ENCODE measurements at places on chromosomes 3 and 15.

- no peaks in the 10 kb centered on the region for H3K27me3 ChIP-seq
- no peaks in the 10 kb centered on the region for H3K4me1 ChIP-seq
- H3K27ac ChIP-seq: no peak overlapping the region
- DNase-seq: no peak
- H3K4me3 ChIP-seq: no peak overlapping the region
These were observed 21.9 kb downstream of the PAQR9 start for GRCh38 chr3:142941373-142942123.

GRCh38 chr15:80182611-80183261 is 29.9 kb downstream of the FAH start:
- DNase-seq: no peak
- H3K4me1 ChIP-seq: no peaks in the 10 kb centered on the region
- peaks cover 29% of the 10 kb centered on the region for H3K36me3 ChIP-seq
- no peak overlapping the region for H3K4me3 ChIP-seq

DNA sequence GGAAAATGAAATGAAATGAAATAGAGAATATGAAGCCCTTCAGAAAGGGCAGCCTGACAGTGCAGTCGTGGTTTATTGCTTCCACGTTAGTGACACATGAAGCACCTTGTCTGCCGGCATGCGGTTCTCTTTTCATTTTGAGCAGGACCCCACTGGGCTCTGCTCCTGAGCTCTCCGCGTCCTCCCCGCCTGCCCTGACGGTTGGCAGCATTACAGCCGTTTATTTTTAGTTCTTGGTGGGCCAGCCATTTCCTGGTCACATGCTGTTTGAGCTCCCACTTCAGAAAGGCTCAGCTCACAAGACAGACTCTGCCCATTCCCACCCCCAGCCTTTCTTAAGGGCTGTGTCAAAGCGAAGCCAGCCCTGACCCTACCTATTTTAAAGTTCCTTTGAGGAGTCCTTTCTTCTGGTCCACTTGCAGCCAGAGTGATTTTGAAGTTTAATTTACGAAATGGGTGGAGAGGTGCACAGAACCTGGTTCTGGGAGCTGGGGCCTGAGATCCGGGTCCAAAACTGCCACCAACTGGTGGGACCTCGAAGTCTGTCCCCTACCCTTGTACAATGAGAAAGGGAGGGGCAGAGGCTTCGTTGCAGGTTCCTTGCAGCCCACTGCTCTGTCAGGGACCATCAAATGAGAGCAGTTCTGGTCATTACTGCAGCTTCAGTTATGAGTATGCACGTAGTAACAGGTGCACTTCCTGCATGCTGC is 60.1 kb downstream of the MGLL start:
- peaks cover 5% of the 10 kb centered on the region for H3K36me3 ChIP-seq
- peak overlapping the region; percentile 82 for H3K27ac ChIP-seq
- no peaks in the 10 kb centered on the region for H3K27me3 ChIP-seq
- H3K4me3 ChIP-seq: no peak overlapping the region

DNA sequence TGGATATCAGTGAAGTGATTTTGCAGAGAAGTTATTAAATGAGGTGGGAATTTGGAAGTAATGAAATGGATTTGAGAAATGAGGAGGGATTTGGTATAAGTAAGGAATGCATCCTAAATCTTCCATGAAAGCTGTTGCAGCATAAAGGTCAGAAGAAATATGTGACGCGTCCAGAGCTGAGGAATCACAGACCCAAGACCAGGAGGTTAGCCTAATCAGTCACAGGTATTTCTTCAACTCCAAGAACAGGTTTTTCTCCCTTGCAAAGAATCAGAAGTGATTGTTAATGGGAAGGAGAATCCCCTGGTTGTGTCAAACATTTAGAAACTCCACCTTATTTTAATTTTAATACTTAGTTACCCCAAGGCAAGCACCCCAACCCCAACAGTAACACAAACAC is 253.2 kb downstream of the MEX3B start:
- no peaks in the 10 kb centered on the region for H3K27me3 ChIP-seq
- no peak overlapping the region for H3K27ac ChIP-seq
- no peak overlapping the region for H3K4me3 ChIP-seq

DNA sequence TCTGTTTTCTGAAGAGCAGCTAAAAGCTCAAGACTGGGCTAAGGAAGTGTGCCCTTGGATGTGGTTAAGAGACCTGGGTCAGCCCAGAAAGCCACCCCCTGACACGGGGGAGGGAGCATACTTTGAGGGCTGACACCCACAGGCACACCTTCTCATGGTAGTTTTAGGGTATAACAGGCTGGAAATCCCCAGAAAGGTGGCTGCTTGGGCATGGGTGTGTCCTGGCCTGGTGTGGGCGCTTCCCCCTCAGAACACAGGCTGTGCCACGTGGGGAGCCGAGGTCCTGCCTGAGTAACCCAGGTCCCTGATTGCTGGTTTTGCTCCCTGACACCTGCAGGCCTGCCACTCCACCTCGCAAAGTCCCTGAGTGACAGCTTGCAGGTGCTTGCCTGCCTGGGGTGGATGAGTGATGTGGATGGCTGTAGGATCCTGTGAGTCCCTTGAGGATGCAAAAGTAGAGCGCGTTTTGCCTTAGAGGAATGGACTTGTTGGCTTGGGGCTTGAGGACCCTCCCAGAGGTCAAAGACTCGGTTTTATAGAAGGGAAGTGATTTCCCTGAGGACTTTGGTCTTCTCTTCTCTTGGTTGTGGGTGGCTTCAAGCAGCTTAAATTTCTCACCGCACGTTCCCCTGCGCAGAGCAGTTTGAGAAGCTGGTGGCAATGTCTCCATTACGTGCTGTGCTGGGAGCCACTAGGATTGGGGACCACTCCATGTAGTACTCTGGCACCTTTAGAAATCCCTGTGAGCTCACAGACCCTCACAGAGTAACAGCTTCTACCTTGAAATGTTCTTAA is 94.4 kb downstream of the DNASE1L3 start:
- DNase-seq: no peak
- H3K4me1 ChIP-seq: no peaks in the 10 kb centered on the region
- peaks cover 38% of the 10 kb centered on the region for H3K36me3 ChIP-seq
- no peak overlapping the region for H3K4me3 ChIP-seq

GRCh38 chr3:126285369-126285768 is 71.8 kb downstream of the KLF15 start:
- no peak overlapping the region for H3K4me3 ChIP-seq
- H3K27me3 ChIP-seq: no peaks in the 10 kb centered on the region
- H3K27ac ChIP-seq: peak overlapping the region; percentile 96
- H3K36me3 ChIP-seq: no peaks in the 10 kb centered on the region

DNA sequence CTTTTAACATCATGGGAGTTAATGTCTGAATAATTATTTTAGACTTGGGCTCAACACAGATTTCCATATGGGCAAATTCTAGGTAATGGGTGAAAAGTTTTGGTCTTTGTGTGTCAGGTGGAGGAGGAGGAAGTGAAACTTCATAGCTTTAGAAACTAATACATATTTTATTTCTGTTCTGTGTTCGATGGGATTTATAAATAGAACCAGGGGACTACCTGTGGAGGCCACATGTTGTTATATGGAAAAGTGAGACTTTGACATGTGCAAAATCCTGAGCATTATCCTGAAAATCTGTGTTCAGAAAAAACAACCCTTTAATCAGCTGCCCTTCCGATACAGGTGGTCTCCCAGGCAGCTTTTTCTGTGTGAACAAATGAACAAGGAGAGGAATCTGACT is 209.5 kb downstream of the SOX2 start:
- H3K36me3 ChIP-seq: no peaks in the 10 kb centered on the region
- no peak overlapping the region for H3K4me3 ChIP-seq
- H3K27me3 ChIP-seq: no peaks in the 10 kb centered on the region
- DNase-seq: no peak

DNA sequence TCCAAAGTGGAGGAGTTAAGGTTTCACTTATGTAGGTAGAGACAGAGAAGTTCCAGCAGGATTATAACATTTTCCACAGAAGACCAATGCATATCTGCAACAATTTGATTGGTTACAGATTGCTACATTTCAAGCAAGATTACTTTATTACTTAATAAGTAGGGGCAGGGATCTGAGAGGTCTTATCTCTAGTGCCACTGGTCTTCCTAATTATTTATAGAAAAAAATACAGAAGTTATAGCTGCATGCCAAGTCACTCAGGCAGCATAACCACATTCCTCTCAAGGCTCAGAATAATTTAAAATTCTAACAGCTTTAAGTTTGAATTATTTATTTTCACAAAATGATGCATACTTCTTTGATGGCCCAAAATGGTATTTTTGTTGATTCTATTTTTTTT is 30.5 kb downstream of the RAD54L2 start:
- H3K27me3 ChIP-seq: no peaks in the 10 kb centered on the region
- no peak overlapping the region for H3K4me3 ChIP-seq
- H3K36me3 ChIP-seq: no peaks in the 10 kb centered on the region
- peaks cover 30% of the 10 kb centered on the region for H3K4me1 ChIP-seq
- no peak for DNase-seq

GRCh38 chr3:176341963-176342362 is 855.3 kb downstream of the TBL1XR1 start:
- no peak for DNase-seq
- H3K27ac ChIP-seq: no peak overlapping the region
- H3K4me3 ChIP-seq: no peak overlapping the region
- no peaks in the 10 kb centered on the region for H3K36me3 ChIP-seq

DNA sequence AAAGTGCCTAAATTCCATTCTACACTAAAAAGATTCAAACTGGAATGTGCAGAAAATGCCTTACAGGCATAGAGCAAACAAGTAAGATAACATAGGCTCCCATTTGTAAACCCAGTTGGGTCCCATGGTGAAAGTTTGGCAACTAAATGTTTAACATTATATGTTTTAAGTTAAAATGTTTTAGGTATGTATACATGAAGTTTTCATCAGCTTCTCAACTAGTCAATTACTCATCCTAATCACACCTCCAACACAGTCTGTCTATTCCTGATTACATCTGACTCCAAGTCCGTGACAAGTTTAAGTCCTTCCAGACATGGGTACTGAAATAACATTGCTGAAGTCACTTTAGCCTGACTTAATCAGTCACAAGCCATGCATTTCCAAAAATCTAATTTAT is 25.0 kb downstream of the MYLK start:
- H3K4me3 ChIP-seq: no peak overlapping the region
- no peak overlapping the region for H3K27ac ChIP-seq
- no peak for DNase-seq
- H3K36me3 ChIP-seq: no peaks in the 10 kb centered on the region

DNA sequence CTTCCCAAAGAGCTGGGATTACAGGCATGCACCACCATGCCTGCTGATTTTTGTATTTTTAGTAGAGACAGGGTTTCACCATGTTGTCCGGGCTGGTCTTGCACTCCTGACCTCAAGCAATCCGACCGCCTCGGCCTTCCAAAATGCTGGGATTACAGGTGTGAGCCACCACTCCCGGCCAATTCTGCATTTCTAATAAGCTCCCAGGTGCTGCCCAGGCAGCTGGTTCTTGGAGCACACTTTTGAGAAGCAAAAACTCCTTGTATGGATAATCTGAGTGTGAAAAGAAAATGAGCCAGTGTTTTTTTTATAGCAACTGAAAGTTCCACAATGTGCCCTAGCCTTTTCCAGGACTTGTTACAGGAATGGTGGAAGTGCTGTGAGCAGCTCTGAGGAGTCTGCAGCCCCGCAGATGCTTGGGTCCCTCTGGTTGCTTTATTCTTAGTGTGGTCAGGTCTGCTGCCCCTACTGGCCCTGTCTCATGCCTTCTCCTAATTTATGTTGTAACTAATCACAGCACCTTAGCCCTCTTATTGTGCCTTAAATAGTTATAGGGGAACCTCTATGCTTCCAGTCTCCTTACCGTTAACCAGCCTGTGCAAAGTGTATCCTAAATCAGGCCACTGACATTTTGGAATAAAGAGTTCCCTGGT is 13.5 kb upstream of the KCNAB1 start:
- no peaks in the 10 kb centered on the region for H3K27me3 ChIP-seq
- H3K4me3 ChIP-seq: no peak overlapping the region
- H3K4me1 ChIP-seq: no peaks in the 10 kb centered on the region
- H3K27ac ChIP-seq: no peak overlapping the region
- no peaks in the 10 kb centered on the region for H3K36me3 ChIP-seq

GRCh38 chr3:193400304-193400703 is 21.8 kb upstream of the ATP13A5 start:
- no peak overlapping the region for H3K4me3 ChIP-seq
- no peaks in the 10 kb centered on the region for H3K27me3 ChIP-seq
- DNase-seq: no peak
- no peaks in the 10 kb centered on the region for H3K4me1 ChIP-seq
- no peak overlapping the region for H3K27ac ChIP-seq

GRCh38 chr3:101846709-101847108 is 2.6 kb upstream of the NFKBIZ start:
- H3K4me3 ChIP-seq: no peak overlapping the region
- peaks cover 13% of the 10 kb centered on the region for H3K4me1 ChIP-seq
- no peaks in the 10 kb centered on the region for H3K27me3 ChIP-seq

DNA sequence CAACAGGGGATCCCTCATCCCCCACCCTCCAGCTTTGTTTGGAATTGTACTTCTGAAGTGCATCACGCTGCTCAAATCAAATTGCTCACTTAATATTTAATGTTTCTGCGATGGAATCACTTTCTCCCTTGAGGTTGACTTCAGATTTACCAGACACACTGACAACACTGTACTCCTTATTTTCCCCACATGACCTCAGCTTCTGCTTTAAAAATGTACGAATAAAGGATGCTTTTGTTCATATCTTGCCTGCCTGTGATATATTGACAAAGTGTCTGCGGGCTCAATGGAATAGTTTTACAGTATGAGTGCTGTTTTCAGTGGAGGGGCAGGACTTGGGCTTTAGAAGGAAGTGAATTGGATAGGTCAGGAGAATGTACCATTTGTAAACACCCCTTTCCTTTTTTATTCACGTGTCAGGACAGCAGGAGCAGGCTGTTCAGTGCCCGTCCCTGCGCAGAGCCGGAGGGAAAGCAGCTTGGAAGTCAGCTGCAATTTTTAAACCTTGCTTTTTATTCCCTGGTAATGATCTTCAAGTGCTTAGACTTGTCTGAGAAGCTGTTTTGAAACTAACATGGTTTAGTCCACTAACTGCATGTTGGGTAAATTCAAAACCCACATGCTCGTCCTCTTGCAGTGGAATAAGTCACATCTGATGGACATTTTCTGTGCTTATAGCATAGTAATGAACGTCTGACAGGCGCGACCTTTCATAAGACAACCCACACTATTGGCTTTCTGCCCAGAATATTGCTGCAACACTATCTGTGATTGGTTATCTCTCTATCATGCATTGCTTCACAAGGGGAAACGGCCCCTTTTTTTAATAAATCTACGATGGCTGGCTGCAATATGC is 29.9 kb downstream of the MBNL1 start:
- peak overlapping the region; percentile 85 for H3K27ac ChIP-seq
- no peak for DNase-seq
- H3K36me3 ChIP-seq: peaks cover 16% of the 10 kb centered on the region
- peak overlapping the region; percentile 39 for H3K4me3 ChIP-seq
- no peaks in the 10 kb centered on the region for H3K27me3 ChIP-seq

- no peak overlapping the region for H3K27ac ChIP-seq
- H3K4me1 ChIP-seq: no peaks in the 10 kb centered on the region
- no peaks in the 10 kb centered on the region for H3K27me3 ChIP-seq
- no peak overlapping the region for H3K4me3 ChIP-seq
- DNase-seq: no peak
- H3K36me3 ChIP-seq: no peaks in the 10 kb centered on the region
These were observed 21.5 kb upstream of the ZBTB38 start for GRCh38 chr3:141346839-141347238.

GRCh38 chr3:101038880-101039279 is 45.7 kb upstream of the ABI3BP start:
- H3K4me3 ChIP-seq: no peak overlapping the region
- H3K27ac ChIP-seq: no peak overlapping the region
- H3K4me1 ChIP-seq: peaks cover 16% of the 10 kb centered on the region
- no peaks in the 10 kb centered on the region for H3K27me3 ChIP-seq
